Osteoblast (primary cell): ENCODE measurements at places on chromosomes 11 and 22.

- no peak for DNase-seq
These were observed 19.7 kb upstream of the APOL3 start for GRCh38 chr22:36180038-36180880.

- DNase-seq, result no peak
These were observed 101.9 kb upstream of the OLFML1 start for GRCh38 chr11:7383406-7383805.

GRCh38 chr11:66335531-66336233, 552 bp downstream of the RIN1 start:
- DNase-seq, result peak; percentile 97

- DNase-seq, result no peak
These were observed 121.8 kb downstream of the MICAL2 start for GRCh38 chr11:12232160-12232559.

GRCh38 chr11:94741022-94741679, 27.0 kb upstream of the AMOTL1 start:
- DNase-seq, result peak; percentile 96

- DNase-seq, result no peak
These were observed 27.3 kb downstream of the SERGEF start for GRCh38 chr11:17985517-17985916.
